ENCODE measurements at places on chromosomes 6 and 20.

DNA sequence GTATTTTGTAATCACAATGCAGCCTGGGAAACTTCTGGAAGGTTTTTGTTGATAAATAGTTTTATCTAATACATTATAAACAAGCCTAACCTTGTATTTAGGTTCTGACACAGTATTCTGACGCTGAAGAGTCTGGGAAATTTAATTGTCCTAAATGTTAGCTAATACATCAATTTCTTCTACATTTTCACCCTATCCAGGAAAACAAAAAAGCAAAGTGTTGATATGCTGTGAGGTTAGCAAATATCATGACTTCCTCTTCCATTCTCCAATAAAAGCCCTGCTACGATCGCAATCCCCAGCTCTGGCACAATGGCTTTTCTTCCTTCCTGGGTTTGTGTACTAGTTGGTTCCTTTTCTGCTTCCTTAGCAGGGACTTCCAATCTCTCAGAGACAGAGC, at the start of gene C6orf58:
C6orf58 (plus strand) TSS at position 301 of the 400 bp plus-strand sequence; CDS start at position 313, 12 bp downstream.
- DNase-seq: no peak

GRCh38 chr6:88459189-88459588, 293.0 kb upstream of the CNR1 start:
- no peak for DNase-seq

- DNase-seq: no peak
These were observed 364.1 kb upstream of the BTBD3 start for GRCh38 chr20:11553603-11554002.

- DNase-seq: no peak
These were observed 7.5 kb downstream of the F13A1 start for GRCh38 chr6:6312901-6313441.

DNA sequence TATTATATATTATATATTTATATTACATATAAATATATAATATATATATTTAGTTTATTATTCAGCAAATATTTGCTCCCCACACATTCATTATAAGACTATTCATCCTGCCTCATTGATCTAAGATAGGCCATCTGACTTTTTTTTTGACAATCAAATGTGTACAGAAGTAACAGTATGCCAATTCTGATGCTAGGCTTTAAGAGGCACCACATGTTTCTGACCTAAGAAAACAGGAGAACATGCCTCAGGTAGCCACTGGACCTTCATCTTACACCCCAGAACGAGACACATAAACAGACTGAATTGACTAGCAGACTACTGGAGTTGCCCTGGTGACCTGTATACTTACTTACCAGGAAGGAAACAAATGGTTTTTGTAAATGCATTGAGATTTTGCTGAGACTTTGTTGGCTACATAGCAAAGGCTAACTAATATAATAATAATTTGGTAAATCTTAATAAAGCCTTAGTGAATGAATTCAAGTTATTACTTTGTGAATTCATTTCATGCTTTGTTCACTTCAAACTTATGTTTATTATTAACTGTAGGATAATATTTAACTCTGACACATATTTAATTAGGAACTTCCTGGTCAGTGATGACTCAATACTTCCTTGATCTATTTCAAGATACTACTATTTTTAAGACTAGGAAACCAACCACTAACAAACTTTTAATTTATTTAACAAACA, 13.4 kb upstream of the MYO6 start:
- DNase-seq: no peak

- no peak for DNase-seq
These were observed 38.5 kb downstream of the EYA2 start for GRCh38 chr20:46933150-46933549.

GRCh38 chr6:107753778-107754177, 70.3 kb downstream of the SCML4 start:
- no peak for DNase-seq

DNA sequence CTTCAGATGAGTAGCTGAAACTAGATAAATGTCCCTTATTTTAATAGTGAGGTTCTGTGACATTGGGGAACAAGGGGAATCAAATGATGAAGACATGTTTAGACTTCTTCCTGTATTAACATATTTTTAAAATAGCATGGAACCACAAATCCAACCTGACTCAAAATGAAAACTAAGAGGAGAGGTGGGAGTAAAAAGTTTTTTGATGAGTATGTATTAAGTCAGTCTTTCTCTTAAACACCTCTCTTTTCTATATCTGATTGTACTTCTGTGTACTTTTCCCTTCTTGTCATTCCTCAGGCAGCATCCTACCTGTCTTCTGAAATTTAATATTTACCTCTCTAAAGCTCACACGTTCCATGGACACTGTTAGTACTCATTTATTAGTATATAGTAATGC, 8.7 kb upstream of the SDHAF4 start:
- DNase-seq: no peak

DNA sequence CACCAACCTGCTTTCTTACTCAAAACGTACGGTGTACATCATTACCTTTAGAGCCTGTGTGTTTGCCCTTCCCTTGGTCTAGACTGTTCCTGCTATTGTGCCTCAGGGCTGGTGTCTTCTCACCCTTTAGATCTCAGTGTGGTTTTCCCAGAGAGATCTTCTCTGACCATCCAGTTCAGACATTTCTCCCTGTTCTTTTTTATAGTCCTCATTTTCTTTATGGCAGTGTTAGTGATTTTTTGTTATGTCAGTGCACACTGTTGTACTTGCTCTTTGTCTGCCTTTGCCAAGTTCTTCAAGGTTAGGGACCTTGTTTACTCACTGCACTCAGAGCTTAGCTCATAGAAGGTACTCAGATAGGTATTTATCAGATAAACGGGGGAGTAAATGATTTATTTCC, 82.8 kb downstream of the ATRN start:
- no peak for DNase-seq

DNA sequence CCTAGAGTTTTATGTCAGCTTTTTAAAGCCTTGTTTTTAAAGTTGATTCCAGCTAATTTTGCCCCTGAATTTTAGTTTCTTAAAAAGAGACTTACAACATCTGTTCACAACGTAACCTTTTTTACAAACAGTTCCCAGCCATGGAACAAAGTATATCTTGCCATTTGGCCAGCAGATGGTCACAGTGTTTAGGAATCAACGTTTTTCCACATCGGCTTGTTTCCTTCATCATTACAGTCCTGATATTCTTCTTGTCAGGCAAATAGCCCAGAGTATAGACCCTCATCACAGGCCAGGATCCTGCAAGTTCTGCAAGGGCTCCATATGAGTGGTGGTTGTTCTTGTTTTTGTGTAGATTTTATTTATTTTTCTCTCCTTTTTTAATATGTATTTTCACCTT, 341.7 kb upstream of the HTR1E start:
- no peak for DNase-seq

DNA sequence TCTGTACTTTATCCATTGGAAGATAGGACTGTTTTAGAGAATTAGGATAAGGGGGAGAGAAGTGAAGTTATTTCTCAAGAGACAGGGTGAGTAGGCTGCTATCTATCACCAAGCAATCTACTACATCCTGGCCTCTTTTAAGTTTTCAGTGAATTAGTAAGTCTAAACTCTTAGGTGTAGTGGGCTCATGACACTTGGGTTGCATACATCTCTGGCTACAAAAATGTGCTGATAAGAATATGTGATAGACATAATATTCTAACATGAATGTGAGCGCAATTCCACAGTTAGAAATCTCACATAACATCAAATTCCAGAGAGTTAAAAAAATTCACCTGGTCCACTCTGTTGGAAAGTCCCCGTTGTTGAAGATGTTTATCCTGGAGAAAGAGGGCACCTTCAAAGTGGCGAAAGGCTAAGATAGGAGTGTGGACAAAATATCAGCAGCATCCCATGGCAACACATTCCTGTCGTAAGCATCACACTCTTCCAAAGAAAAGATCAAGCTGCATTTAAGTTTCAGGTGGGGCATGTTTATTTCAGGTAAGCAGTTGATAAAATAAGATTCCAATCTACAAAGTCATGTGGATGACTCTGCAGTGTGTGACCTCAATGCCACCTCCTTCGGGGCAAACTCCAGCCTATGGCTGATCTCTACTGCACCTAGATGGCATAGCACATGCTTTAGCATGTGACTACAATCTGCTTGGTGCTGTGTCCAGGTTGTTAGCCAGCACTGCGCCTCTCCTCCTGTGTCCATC, 111.7 kb upstream of the NEDD9 start:
- no peak for DNase-seq

DNA sequence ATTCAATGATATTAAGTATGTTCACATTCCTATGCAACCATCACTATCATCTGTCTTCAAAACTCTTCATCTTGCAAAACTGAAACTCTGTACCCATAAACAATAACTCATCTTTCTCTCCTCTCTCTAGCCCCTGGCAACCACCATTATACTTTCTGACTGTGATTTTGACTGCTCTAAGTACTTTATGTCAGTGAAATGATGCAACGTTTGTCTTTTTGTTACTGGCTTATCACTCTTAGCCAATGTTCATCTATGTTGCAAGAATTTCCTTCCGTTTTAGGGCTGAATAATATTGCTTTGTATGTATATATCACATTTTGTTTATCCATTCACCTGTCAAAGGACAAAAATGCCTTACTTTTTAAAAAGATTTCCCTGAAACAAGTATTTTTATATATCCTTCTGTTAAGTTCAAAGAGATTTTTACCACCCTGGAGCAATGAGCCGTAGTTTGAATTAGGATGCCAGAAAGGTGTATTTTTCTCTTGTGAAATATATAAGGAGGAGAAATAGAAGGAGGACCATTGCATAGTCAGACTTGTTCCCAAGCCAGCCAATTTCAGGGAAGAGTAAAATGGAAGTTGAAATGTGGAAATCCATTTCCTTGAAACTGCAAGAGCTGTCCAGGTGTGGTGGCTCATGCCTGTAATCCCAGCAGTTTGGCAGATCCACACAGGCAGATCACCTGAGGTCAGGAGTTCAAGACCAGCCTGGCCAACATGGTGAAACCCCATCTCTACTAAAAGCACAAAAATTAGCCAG, 4.0 kb upstream of the CGAS start:
- no peak for DNase-seq

DNA sequence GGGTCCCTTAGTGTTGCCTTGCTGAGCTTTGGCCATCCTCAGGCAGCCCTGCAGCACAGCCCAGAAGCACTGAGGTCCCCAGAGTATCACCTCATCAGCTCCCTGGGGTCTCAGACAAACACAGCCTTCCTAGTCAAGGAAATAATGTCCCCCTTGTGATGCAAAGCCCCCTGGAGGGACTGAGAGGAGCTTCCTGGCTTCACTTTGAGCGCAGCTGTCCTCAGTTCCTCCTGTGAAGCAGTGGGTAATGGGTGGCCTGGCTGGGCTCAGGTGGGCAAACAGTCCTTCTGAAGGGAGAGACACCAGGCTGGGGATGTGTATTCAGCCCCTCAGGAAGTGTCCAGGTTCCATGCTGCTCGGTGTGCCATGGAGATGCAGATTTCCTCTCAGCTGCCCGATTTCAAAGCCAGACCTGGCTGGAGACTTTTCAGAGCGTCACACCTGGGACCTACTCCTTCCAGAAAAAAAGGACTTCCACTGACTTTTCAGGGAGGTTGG, 79.2 kb upstream of the FOXA2 start:
- DNase-seq: no peak

GRCh38 chr6:116307633-116308032, 27.9 kb upstream of the TSPYL1 start:
- DNase-seq: no peak

DNA sequence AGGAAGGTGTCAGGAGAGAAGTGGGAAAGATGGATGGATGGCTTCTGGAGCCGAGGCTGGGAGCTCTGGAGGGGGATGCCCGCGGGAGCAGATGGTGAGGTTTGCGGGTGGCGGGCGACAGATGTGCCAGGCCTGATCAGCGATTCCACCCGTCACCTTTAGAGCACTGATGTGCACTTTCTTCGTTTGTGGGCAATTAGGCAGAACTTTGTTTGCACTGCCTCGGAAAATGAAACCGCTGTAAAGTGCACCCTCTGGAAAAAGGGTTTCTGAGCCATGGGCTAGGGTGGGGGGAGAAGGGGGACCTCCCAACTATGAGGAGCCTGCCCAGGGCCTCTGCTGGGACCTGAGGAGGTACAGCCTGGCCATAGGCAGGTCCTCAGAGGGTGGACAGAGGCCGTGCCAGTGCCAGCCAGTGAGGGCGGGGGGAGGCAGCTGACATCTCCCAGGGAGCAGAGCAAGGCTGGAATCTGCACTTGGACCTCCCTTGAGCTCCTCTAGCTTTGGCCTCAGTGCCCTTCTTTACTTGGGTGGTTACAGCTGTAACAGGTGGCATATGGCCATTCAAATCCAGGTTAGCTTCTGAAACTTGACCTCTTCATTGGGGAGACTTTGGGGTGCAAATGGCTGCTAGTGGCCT, 58.7 kb downstream of the CD40 start:
- no peak for DNase-seq

GRCh38 chr6:35264550-35265274, 5.2 kb downstream of the ZNF76 start:
- no peak for DNase-seq

DNA sequence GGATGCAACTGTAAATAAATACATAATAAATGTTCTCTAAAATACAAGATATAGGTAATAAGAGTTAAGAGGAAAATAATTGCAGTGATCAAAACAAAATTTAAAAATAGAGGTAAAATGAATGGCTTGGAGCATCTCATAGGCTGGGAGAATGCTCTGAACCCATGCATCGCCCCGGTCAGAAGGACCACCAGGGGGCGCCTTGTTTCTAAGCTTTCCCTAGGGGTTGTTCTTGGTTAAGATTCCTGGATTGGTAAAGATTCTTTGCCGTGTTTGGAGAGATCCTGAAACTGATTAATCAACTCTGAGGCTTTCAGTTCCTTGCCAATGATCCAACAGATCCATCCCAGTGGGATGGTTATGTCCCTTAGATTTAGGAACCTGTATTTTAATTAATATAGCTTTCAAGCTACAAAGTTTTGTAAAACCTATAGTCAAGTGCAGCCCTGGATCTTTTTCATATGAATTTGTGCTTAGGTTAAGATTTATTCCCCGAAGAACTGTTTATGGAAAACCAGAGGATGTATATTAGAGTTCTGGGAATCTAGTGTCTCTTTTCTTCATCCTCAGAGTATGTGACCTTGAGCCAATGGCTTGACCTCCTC, 45.3 kb upstream of the PRELID3B start:
- DNase-seq: peak; percentile 85

DNA sequence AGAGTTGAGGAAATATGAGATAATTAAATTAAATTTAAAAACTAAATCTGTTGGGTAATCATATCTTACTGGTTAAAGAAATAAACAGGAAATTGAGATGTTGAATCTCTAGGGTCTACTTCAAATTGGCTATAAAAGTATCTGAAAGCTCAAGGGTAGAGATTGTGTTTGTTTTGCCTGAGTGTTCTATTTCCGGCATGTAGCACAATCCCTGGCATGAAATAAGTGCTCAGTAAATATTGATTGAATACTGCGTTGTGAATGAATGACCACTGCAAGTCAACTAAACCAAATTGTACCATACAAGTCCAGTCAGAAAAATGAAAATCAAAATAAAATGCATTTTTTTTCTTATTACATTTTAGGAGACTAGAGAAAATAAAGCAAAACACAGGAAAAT, 709.8 kb downstream of the EPM2A start:
- DNase-seq: no peak

DNA sequence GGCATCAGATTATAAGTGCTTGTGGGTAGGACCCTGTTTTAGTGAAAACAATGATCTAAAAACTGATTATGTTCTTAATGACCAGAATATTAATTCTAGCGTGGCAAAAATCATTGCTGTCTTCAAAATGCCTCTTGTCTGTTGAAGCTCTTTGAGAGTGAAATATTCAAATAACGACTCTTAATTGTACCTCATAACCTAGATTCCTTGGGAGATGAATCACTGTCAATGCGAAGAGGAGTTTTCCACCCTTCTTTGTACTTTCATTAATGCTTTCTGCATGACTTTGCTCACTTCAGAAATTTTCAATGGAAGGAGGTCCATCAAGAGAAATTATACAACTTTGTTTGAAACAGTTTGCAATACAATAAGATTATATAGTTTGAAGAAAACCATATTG, 71.5 kb downstream of the CRYBG1 start:
- DNase-seq: no peak
